ENCODE measurements at places on chromosomes 7 and 10.

GRCh38 chr10:12606461-12606860, 257.1 kb downstream of the CAMK1D start:
- DNase-seq, result no peak

DNA sequence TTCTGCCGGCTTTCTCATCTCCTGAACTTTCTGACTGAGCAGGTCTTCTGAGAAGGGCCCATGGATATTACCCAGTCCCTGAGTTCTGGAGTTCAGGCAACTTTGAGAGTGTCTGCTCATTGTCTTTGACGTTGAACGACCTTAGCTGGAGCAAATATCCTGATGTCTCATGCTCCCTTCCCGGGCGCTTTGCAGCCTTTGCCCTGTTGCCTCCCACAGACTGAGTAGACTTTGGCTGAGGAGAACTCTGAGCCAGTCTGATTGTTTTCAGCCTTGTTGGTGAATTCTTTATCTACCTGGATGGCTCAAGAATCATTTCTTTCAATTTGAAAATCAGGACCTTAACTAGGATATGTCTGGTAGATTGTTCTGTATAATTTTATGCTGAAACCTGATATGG, 353.7 kb downstream of the GLRX3 start:
- DNase-seq, result no peak

GRCh38 chr7:127782654-127783559, 130.9 kb downstream of the SND1 start:
- DNase-seq, result no peak

DNA sequence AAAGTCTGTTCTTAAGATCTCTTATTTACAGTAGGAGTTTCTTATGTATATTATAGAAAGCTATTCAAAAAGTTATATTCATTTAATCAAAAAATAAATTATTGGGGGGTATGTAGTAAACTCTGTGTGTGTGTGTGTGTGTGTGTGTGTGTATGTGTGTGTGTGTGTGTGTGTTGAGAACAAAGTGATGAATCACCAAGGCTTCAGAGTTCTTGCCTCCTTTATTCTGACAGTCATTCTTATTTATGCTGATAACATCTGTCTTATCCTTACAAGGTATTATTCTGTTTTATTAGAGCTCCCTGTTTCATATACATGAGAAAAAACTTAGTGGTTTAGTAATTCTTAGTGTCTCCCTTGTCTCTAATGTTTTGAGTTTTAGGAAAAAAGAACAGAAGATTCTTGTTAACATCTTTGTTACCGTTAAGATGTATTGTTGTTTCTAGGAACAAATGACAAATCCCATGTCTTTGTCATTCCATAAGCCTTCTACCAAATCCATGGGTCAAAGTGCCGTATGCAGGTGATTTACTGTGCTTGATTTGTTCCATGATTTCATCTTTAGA, 424.0 kb downstream of the EXOC4 start:
- DNase-seq, result no peak

DNA sequence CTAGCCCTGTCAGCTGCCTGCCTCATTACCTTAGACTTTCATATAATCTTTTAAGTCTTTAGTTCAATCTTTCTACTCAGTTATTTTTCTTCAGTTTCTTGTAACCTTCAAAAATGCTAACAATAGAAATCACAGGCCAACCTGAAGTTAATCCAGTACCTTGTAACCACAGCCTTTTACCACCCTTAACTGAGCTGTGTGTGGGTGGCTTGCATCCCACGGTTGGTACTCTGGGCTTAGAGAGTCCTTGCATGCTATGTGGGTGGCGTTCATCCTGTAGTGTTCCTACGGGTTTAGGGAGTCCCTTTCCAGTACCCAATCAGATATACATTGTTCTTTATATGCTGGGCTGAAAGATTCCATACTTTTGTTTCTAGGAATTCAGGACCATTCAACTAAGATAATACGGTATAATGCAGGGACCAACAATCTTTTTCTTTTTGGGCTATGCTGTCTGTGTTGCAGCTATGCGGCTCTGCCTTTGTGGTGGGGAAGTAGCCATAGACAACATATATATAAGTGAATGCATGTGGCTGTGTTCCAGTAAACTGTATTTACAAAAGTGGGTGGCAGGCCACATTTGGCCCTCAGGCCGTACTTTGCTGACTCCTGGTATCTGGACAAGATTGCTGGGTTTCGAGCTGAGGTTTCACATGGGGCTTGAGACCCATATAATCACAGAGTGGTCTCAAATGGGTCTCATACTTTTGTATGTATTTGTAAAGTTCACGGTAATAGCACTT, 280.8 kb upstream of the LRGUK start:
- DNase-seq, result no peak
